ENCODE measurements at places on chromosomes 3 and 15. TPM values are rescaled to one million over a fixed set of nuclear protein-coding genes. Genes with fewer than 3 reads are reported as not detected.

PARP16 gene
- 10.5 TPM for total RNA-seq

FAM81A gene
- total RNA-seq, result 10.7 TPM

MNS1 gene
- 2.6 TPM for total RNA-seq

TTLL13 gene
- 0.14 TPM for total RNA-seq

LMAN1L gene
- total RNA-seq, result not detected

Measured in A549 treated with Hydrocortisone at 1 μM for 4 hours (cell line).